ENCODE measurements at places on chromosomes 16 and 17.

- peak; percentile 82 for DNase-seq
These were observed 108.9 kb downstream of the GNAO1 start for GRCh38 chr16:56300242-56300623.

GRCh38 chr17:39191750-39192510 is 5.5 kb downstream of the CACNB1 start:
- DNase-seq, result no peak

- no peak for DNase-seq
These were observed 36.1 kb downstream of the CYB5D2 start for GRCh38 chr17:4179071-4179470.

DNA sequence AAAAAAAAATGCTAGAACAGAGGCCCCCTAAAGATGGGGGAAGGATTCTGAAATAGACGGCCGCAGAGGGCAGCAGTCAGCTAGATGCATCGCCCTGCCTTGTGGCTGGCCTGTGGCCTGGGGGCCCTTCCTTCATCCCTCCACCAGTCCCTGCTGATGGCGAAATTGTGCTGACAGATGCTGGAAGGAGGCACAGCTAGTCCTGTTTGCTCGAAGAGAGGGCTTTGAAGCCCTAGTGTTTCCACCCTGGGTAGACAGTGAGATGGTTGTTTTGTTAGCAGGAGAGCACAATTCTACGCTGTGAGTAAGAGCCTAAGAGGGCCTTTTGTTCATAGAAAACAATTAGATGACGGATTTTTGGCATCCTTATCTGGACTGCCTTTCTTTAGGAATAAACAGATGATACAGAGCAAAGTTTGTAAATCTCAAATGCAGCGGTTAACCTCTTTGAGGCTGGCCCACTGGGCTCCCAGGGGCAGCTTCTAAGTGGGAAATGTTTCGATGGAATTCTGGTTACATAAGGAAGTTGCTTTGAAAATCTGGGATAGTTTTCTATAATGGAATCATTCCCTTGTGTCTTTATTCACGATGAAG is 23.0 kb downstream of the VPS35L start:
- DNase-seq, result no peak

- no peak for DNase-seq
These were observed 4.6 kb downstream of the SLC12A4 start for GRCh38 chr16:67963662-67964321.

DNA sequence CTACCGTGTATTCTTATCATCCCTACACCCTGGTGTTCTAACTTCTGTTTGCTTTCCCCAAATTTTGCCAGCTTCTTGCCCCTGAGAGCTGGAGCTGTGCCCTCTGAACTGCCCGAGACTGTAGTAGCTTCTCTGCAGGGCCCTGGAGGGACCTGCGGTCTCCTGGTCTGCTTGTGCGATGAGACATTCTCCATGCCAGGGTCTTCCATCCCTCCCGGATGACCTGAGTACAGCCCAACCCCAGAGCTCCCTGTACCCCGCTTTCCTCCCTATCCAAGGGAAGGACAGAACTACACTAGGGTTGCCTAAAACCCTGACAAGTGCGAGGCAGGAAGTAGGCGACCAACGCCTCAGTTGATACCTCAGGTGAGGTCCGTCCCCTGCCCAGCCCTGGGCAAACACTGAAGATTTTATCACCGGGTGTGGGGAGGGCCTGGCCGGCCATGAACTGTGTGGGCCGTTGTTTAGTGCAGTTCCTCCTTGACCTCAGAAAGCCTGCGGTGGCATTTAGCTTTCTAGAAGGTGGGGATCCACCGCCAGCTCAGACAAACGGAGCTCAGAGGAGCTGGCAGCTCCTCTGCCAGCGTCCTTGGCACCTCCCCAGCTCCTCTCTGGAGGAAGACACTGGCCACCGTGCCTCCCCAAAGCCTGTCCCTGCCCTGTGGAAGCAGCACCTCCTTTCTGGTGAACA is 13.7 kb downstream of the CANT1 start:
- DNase-seq, result no peak

GRCh38 chr16:87949071-87949744 is 2.0 kb upstream of the BANP start:
- DNase-seq, result no peak

DNA sequence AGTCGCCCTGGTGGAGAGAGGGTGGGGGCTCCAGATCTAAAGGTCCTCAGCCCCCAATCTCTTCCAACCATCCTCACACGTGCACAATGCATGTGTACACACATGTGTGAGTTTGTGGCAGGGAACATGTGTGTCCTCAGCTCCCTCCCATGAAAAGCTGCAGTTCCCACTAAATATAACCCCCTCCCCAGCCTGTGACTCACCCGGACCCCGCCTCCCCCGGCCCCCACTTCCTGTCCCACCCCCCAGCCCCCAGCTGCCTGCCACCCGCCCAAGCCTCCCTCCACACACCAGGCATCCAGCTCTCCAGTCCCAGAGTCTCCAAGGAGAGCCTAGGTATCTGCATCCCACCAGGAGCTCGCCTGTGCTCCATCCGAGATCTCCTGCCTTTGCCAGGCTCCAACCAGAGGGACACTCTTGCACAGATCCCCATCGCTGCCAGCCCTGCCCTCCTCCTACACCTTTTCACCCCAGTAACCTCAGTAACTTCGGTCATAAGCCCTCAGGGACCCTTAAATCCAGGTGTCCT is 3.9 kb downstream of the DLG4 start:
- DNase-seq, result no peak

DNA sequence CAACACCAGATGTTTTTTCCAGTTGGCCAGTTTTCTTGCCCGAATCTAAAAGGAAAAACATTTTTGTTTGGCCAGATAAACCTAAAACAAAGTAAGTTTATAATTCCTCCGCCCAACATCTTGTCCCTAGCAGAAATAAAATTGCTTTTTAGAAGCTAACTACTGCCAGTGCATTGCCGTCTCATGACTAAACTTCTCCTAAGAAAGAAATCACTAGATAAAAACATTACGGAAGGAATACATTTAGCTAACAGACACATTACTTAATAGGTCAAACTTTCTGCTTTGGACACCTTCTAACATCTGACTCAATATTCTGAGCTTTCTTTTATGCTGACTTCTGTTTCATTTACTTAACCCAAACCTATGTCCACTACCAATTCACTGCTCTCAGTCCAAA is 36.2 kb downstream of the FBXL20 start:
- no peak for DNase-seq

DNA sequence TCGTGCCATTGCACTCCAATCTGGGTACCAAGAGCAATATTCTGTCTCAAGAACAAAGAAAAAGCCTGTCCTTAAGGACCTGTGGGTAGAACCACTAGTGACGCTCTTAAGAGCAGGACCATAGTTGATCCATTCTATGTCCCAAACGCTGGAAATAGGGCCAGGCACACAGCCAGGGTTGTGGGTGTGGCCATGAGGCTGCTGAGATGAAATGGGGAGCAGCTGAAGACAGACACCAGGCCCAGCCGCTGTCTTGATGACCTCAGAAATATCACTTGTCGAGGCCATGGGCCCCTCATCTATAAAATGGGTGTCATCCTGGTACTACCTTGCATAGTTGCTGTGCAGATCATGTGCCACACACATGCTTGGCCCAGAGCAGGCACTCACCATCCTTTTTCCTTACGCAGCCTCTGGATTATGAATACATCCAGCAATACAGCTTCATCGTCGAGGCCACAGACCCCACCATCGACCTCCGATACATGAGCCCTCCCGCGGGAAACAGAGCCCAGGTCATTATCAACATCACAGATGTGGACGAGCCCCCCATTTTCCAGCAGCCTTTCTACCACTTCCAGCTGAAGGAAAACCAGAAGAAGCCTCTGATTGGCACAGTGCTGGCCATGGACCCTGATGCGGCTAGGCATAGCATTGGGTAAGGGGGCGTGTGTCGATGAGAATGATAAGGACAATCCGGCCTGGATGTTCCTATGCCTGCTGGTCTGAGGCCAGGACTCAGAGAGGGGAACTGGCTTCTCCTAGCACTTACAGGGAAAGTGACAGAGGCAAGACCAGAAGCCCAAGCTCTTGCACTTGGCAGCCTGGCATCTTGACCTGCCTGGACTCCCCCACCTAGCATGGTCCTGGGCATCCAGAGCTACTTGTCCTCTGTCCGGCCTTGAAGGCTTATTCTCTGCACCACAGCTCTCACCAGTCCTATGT is 25.5 kb downstream of the CDH5 start:
- DNase-seq, result no peak

GRCh38 chr17:13485327-13485726 is 116.4 kb downstream of the HS3ST3A1 start:
- DNase-seq, result no peak

GRCh38 chr17:66399441-66399840 is 97.0 kb downstream of the PRKCA start:
- DNase-seq, result no peak

- DNase-seq, result peak; percentile 45
These were observed 87.8 kb downstream of the MARCHF10 start for GRCh38 chr17:62720126-62720850.

DNA sequence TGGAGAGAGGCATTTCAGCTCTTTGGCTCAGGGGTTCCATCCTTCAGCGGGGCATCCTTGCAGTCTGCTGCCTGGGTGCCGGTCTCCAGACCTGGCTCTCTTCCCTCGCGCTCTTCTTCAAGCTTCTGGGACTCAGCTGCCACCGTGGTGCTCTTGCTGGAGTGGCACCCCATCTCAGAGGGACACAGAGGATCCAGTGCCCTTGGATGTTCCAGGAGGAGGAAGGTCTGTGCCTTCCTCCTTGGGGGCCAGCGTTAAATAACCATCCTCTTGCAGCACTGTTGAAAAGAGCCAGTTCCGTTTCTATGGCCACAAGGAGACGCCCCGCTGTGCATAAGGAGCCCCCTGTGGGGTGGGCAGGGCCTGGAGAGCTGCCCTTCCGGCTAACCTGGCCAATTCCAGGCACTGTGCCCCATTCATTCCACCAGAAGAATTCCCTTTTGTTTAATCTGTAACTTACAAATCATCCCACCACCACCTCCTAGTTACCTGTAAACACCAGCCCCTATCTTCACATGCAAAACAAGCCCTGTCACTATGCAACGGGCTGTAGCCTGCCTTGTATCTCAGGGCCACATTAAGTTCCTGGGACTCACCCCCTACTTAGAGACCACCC is 8.6 kb downstream of the CHD9NB start:
- DNase-seq, result no peak

GRCh38 chr17:34171245-34171818 is 83.8 kb upstream of the CCL2 start:
- peak; percentile 60 for DNase-seq

- peak; percentile 10 for DNase-seq
These were observed 823 bp downstream of the TNRC6C start for GRCh38 chr17:77959126-77959925.

DNA sequence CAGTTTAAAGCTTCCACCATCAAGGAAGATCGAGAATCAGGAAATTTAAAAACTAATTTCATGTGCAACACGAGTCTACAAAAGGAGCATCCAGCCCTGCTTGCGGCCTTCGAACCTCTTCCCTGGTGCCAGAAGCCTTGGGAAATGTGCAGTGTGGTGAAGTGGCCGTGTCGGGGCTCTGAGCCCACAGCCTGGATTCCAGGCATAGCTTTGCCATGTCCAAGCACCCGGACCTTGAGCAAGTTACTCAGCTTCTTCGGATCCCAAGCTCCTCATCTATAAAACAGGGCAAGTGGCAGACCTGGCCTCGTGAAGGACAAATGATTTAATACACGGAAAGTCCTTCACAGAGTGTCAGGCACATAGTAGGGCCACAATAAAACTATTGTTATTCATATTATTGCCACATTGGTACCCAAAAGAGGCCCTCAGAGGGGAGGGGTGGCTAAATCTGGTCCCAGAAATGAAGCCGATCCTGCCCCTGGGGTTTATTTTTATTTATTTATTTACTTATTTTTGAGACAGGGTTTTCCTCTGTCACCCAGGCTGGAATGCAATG is 34.8 kb downstream of the COTL1 start:
- DNase-seq, result no peak

DNA sequence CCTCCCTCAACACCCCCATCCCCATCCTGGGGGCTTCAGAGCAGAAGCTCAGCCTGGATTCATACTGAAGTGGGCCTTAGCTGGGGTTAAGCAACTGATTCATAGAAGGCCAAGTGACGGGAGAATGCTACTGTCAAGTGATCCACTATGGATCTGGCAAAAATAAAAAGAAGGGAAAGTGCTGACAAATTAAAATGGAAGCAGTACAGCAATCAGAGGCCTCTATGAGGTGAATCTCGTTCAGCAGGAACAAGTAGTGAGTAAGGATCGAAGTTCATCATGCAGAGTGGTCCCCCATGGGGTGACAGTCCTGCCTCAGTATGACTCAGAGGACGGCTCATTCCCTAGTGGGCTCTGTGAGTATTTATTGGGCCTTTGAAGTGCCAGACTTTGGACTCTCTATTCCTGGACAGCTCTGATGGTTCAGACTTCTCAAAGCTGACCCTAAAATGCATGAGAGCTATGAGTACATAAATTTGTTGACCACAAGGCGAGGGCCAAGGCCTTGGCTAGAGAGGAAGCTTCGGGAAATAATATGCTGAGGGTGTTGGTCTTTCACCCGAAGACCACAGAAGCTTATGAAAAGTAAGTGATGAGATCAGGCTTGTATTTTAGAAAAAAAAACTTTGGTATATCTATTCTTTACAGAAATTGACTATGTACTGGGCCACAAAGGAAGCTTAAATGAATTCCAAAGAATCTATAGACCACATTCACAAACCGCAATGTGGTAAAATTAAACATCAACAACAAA is 5.3 kb upstream of the NSMCE1 start:
- DNase-seq, result peak; percentile 38

GRCh38 chr17:17190188-17190587 is 15.9 kb downstream of the PLD6 start:
- DNase-seq, result no peak

- DNase-seq, result no peak
These were observed 423.7 kb downstream of the TOX3 start for GRCh38 chr16:52123061-52123839.

DNA sequence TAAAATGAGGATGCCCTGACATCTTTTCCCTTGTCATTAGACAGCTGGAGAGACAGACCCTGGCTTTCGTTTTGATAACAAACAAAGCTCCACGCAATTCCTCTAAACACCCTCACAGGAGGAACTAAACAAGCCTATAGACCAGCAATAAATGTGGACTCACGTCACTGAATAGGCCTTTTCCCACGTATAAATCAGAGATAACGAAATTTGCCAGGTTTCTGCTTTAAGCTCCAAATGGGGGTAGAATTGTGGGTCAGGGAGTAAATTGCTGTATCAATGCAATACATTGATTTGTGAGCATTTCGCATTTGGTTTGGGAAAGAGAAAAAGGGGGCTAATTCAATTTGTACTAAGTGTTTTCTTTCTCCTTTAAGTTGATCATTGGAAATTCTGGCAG is 256.0 kb downstream of the PMP22 start:
- DNase-seq, result no peak

GRCh38 chr16:19281246-19281645 is 4.3 kb upstream of the CLEC19A start:
- DNase-seq, result no peak

DNA sequence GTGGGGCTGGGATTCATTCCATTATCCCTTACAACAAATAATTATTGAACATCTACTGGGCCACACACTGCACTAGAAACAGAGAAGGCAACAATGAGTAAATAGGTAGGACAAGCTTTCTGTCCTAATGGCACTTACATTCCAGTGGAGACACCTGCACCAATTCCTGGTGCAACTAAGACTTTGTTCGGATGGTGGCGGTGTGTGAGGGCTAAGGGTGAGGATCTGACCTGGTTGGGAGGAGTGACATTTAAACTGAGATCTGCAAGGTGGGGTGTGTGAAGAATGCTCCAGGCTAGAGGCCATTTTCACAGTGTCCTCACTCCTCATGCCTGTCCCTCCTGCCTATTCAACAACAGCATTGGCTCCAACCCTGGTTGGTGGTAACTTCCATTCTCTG is 510.0 kb downstream of the XYLT1 start:
- DNase-seq, result no peak

All from M059J (cell line).